Activated gamma-delta T cell (primary cell): ENCODE measurements at places on chromosomes 5 and 9.

DNA sequence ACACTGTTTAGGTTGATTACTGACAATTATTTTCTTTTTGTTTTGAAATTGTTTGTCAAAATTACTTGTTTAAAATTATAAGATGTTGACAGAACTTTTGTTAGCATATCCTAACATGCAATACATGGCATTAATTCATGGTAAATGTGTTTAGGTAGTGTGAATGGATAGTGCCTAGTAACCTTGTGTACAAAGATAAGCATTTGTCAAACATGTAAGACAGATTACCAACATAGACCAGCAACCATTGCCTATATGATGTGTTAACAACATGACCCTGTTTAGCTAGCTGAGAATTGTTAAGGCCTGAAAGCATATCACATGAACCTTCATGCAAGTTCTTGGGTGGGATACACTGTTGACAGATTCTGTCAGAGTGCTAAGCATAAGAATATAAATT lies 13.4 kb downstream of the MAN2A1 start:
- no peak for DNase-seq

DNA sequence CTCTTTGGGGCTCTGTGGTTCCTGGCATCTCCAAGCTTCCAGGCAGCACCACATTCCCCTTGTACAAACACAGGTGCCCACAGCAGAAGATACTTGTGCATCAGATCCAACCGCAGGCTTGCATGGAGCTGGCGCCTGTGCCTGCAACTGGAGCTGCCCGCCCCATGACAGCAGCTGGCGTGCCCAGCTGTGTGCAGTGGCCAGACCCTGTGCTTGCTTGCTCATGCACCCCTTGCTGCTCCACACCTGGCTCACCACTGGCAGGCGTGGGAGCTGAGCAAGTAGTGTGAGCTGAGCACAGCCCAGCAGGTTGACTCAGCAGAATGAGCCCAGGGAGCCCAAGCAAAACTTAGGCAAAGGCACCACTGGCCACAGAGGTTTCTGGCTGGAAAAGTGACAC lies 84.4 kb upstream of the STARD4 start:
- no peak for DNase-seq

GRCh38 chr5:66538126-66538525 lies 58.1 kb upstream of the MAST4 start:
- no peak for DNase-seq

GRCh38 chr5:178114325-178115135 lies 1.2 kb downstream of the N4BP3 start:
- DNase-seq = peak; percentile 55

GRCh38 chr5:68012429-68012828 lies 203.1 kb upstream of the PIK3R1 start:
- no peak for DNase-seq

GRCh38 chr5:33852319-33852718 lies 39.5 kb downstream of the ADAMTS12 start:
- DNase-seq = no peak

- DNase-seq = no peak
Observed at GRCh38 chr9:98318834-98319478, 63.5 kb upstream of the TBC1D2 start.

- no peak for DNase-seq
Observed at GRCh38 chr5:6397536-6398269, 19.4 kb upstream of the MED10 start.
